PC-3 (cell line): ENCODE measurements at places on chromosomes 4 and X.

GRCh38 chrX:7261672-7262332 is 113.8 kb upstream of the PUDP start:
- no peak for DNase-seq

DNA sequence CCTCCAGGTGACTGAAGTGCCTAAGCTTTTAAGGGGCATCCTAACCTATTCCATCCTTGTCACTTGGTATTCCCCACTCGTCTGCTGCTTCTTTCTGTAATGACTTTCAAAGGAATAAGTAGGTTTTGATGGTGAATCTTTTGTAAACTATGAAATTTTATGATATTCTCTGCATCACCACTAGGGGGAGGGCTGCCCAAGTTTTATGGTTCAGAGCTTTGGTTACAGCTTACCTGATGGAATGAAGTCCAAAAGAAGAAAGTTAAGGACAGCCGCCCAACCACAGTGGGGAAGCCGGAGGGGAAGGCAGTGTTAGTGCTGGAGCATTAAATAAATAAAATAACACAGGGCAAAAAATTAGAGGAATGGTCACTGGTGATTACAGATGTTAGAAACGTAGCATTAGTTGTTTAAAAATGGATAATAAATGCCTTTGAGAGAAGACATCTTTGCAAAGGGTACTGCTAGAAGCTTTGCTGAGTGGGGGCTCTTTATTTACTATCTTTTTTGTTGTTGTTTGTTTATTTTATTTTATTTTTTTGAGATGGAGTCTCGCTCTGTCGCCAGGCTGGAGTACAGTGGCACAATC is 204.9 kb downstream of the GBA3 start:
- DNase-seq: peak; percentile 34

DNA sequence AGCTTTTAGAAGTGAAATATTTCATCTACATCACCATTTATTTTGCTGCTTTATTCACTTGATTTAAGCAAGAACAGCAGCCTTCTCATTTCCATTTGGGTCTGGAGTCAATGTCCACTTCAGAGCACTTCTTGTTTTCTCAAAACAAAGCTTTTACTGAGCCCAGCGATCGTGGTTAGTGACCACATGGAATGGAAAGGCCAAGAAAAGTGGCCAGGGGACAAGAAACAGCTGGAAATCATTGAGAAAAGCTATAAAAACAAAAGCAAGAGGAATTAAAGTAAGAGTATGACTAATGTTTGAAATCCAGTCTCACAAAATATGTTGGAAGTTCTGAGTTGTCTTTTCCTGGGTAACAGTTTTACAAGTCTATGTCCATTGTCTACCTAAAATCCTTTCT is 328.4 kb upstream of the INTU start:
- no peak for DNase-seq

- no peak for DNase-seq
Observed at GRCh38 chr4:188396037-188396436, 256.8 kb downstream of the TRIML1 start.

- DNase-seq: peak; percentile 5
Observed at GRCh38 chr4:183402771-183403170, 41.7 kb upstream of the CDKN2AIP start.

GRCh38 chr4:153083447-153083947 is 120.7 kb upstream of the TRIM2 start:
- peak; percentile 80 for DNase-seq

GRCh38 chrX:119692191-119693039 is 553 bp downstream of the SEPTIN6 start:
- peak; percentile 36 for DNase-seq

- no peak for DNase-seq
Observed at GRCh38 chr4:6826781-6827508, 44.4 kb downstream of the KIAA0232 start.
